Activated T-helper 1 cell treated with anti-CD3 and anti-CD28 coated beads, Interleukin-2, amount 50 U/mL, for 16 hours (primary cell): ENCODE measurements at places on chromosomes 13 and 19.

GRCh38 chr19:38247734-38248268 is 8.4 kb downstream of the PPP1R14A start:
- DNase-seq, result no peak

- DNase-seq, result no peak
These were observed 87.6 kb downstream of the IRS2 start for GRCh38 chr13:109698779-109699178.

DNA sequence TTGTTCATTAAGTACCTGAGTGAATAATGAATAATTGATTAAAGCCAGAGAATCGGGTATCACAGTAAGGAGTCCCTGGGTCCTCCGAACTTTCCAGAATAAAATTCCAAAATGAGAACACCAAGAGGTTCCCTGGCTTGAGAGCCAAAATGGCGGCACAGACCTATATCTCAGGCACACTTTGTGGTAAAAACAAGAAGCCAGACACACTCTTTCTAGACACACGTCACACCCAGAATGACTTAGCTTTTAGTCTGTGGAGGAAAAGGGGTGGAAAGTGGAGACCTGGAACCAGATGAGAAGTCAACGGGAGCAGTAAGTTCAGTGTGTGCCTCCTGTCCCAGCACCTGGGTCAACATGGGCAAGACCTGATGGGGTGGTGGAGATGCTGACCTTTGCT is 8.4 kb downstream of the ARL11 start:
- no peak for DNase-seq

GRCh38 chr13:82627183-82627582 is 1255.1 kb downstream of the SLITRK1 start:
- no peak for DNase-seq

- no peak for DNase-seq
These were observed 15.7 kb upstream of the CD177 start for GRCh38 chr19:43337737-43338136.

DNA sequence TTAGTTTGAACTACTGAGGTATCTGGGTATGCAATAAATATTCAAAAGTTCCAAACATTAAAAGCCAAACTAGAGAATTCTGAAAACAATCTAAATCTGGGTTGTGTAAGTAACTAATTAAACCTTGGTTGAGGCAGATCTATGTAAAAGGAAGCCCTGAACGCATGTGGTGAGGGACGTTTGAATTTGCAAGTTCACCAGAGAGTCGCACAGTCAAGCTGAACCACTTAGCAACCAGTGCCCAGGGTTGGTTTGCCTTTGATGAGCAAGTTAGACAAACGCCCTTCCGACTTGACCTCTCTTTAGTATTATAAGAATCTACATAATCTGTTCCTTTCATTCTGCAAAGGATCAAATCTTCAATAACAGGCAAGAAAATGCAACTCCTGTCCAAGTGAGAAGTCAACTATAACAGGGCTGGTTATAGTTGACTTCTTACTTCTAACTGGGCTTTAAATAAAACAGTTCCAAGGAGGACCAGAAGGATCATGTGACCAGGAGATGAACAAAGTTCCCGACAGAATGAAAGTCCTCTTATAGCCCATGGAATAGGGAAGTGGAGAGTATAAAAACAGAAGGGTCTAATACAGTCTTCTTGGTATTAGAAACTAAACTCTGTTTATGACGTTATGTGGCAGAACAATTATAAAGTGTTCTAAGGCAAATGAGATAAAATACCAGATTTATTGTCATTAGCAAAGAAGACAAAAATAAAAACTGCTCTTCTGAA is 40.6 kb downstream of the PHF11 start:
- no peak for DNase-seq

GRCh38 chr13:72931311-72931710 is 127.5 kb upstream of the KLF5 start:
- no peak for DNase-seq

DNA sequence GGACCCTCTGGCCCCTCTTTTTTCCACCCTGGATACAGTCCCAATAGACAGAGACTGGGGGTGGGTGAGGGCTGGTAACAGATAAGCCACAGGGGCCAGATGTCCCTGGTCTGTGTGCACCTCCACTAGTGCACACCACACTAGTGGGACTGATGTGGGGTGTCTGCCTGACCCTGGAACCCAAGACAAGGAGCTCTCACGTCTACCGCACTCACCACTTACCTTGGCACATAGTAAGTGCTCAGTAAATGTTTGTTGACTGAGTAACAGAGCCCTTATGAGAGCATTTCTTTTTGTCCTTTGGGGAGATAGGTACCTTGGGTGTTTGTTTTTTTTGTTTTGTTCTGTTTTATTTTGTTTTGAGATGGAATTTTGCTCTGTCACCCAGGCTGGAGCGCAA is 23.1 kb upstream of the ZNF414 start:
- no peak for DNase-seq

DNA sequence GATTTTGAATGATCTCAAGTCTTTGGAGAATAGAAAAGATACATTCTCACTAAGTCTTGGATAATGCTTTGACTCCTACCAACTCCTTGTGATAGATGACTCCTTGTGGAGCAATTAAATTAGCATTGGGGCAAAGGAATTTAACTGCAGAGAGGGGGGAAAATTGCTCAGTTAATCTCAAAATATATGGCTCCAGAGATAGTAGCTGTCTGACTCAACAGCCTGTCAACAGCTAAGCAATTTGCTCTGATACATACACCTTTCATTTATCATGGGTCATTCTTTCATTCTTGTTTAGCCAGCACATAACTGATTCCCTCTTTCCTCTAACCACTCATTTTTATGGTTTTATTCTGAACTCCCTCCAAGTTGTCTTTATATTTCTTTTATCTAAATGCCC is 225.6 kb upstream of the OBI1 start:
- DNase-seq, result no peak

DNA sequence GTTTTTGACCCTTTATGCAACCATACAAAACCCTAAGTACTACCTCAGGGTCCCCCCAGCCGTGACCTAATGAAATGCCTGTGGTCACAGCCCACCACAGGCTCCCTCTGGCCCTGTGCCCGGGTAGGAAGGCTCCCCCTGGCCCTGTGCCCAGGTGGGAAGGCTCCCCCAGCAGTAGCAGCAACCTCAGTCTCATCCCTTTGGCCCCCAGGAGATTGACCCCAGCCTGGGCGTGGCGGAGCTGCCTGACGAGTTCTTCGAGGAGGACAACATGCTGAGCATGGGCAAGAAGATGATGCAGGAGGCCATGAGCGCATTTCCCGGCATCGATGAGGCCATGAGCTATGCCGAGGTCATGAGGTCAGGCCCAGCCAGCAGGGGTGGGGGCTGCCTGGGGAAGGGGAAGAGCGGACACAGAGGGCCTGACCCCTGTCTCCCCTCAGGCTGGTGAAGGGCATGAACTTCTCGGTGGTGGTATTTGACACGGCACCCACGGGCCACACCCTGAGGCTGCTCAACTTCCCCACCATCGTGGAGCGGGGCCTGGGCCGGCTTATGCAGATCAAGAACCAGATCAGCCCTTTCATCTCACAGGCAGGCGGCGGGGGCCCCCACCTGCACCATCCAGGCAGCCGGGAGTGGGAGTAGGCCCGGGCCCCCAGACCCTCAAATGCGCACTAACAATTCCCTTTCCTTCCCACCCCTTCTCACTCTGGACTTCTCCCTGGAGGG is 6.3 kb upstream of the BEST2 start:
- no peak for DNase-seq

DNA sequence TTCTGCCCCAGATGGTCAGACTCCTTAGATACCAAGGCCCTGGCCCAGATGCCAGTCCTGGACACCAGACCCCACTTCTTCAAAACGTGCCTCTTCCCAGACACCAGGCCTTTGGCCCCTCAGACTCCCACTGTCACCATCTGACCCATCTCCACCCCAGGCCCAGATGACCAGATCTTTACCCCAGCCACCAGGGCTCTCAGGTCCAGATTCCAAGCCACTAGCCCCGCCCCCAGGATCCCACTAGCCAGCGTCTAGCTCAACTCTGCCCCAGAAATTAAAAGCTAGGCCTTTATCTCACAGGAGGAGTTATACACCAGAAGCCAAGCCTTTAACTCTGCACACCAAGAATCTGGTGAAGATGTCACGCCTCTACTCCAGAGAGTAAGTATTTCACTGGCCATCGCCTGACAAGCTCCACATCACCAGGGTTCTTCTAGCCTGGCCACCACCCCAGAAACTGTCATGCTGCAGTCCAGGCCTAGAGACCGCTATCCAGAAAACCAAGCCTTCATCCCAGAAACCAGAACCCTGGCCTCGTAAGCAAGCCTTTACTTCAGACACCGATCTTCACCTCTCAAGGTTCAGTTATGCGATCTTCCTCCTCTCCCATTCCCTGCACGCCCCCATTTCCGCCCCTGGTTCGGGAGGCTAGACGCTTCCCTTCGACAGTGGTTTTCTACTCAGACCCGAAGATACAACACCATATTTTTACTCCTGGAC is 595 bp downstream of the XAB2 start:
- no peak for DNase-seq
